AG10803 (cell line): ENCODE measurements at places on chromosomes 2 and 18.

DNA sequence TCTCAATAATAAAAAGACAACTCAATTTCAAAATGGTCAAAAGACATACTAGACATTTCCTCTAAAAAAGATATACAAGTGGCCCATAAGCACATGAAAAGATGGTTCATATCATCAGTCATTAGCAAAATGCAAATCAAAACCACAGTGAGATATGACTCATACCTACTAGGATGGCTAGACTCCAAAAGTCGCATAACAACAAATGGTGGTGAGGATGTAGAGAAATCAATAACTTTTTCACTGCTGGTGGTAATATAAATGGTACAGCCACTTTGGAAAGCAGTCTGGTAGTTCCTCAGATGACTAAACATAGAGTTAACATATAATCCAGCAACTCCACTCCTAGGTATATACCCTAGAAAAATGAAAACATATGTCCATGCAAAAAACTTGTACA lies 242.3 kb upstream of the NOL4 start:
- DNase-seq: no peak

DNA sequence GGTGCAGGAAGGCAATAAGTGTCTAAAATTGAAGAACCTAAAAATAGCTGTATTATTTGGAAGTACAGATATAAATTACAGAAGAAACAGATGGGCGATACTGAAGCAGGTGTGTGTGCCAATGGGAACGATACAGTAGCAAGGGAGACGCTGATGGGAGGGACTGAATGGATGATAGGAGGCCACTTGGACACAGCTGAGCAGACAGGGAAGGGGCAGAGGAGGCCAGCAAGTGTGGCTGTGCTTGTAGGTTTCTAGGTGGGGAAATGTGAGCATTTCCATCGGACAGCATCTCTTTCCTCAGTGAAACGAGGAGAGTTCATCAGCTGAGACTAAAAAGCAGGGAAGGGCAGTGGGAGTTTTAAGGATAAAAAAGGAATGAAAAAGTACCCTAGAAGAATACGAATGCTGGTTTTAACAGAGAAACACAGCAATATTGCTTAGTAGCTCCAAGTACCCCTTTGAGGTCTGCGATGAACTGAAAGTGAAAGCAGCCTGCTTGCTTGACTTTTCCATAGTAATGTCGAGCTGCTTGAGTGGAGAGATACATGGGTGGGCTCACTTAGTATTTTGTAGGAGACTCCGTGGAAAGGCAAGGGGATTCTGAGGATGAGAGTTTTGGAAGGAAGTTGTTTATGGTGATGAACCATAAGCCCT lies 91.7 kb upstream of the EPC2 start:
- DNase-seq: no peak

- DNase-seq: peak; percentile 36
Measured at GRCh38 chr2:23940718-23941620, 706 bp downstream of the UBXN2A start.

DNA sequence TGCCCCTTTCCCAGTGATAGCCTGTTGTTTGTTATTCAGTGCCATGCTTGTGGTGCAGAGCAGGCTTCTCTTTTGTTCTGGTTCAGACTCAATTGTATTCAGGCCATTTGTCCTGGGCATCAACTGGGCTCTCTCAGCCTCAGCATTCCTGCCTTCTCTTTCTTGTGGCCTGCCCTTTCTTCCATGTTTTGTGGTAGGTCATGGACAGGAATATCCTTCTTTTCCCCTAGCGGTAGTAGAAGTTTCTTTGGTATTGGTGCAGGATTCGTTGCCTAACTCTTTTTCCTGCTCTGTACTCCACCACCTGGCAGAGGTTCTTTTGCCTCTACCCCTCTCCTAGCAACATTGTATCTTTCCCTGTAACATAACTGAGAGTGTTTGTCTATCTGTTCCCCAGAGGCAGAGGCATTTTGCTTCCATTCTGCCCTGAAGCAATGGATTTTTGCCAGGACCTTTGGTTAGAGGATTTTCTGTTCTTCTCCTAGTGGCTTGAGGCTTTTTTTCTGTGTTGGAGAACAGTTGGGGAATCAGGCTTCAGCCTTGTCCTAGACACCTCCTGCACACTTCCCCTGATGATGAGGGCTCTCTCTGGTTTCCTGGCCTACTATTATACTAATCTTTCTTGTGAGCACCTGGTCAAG lies 68.5 kb downstream of the NCOA1 start:
- DNase-seq: peak; percentile 28

- DNase-seq: no peak
Measured at GRCh38 chr18:50410008-50410407, 35.2 kb downstream of the SKA1 start.

DNA sequence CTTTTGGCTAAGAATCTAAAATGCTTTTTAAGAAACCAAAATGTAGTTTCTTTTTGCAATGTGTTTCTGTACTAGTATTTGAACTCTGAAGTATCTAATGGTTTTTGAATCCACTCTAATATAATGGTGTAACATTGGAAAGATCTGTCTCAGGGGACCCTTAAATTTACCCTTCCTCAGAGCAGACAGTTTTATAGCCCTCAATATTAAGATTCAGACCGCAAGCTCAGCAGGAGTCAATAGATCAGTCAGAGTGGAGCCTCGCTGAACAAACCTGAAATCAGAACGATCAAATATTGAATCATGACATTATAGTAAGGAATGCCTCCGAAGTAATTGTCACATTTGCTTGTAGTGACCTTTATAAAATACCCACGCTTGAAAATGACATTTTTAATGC lies 18.3 kb downstream of the SGPP2 start:
- no peak for DNase-seq

GRCh38 chr2:241656190-241656741 lies 18.8 kb downstream of the ATG4B start:
- DNase-seq: no peak

GRCh38 chr2:166074430-166074829 lies 53.4 kb downstream of the SCN1A start:
- no peak for DNase-seq

- peak; percentile 24 for DNase-seq
Measured at GRCh38 chr2:58834404-58834803, 593.3 kb upstream of the FANCL start.

GRCh38 chr2:216830346-216830745 lies 29.5 kb downstream of the TNP1 start:
- no peak for DNase-seq

GRCh38 chr18:44681076-44681970 lies 635 bp downstream of the SETBP1 start:
- DNase-seq: no peak

GRCh38 chr2:232861353-232861752 lies 8.7 kb upstream of the SNORC start:
- DNase-seq: no peak

DNA sequence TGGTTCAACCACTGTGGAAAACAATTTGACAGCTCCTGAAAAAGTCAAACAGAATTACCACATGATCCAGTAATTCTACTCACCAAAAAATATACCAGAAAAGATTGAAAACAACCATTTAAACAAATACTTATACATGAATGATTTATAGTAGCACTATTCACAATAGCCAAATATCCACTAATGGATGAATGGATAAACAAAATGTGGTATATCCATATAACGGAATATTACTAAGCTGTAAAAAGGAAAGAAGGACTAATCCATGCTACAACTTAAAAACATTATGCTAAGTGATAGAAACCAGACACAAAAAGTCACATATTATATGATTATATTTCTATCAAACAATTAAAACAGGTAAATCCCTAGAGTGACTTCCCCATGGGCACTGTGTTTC lies 131.5 kb downstream of the SPOPL start:
- no peak for DNase-seq

DNA sequence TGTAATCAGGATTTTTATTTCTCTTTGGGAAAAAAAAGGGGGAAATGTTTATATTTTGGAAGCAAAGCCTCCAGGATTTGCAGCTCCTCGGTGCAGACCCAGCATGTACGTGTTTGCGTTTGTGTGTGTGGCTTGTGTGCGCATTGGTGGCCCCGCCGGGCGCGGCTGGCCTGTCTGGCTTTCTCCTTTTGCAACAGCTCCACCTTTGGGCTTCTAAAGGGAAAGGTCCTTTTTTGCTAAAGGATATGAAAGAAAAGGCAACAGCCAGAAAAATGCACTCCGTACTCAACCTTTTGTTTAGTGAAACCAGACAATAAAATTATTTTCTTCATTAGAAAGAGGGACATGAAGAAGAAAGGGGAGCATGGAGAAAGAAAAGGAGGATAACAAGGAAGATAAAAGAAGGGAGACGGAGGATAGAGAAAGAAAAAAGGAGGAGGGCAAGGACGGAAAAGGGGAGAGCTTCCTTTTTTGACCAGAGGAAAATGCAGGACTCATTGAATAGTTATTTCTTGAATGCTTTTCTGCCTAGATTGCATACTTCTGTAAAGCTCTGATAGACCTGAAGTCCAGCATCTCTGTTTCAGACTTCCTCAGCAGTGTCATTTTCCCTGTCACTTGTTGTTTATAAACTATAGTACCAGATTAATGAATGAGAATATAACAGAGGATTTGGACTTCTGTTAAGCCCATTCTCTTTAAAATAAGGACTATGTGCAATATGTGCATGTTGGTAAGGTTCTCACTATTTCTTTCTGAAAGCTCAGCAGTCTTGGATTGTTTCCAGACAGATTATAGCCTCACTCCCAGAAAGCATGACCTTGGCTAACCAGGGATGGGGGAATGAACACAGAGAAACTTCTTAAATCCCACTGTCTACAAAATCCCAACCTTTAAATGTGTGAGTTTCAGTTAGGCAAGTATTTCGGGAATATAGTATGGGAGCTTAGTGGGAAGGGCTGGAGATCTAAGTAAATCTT lies 563.1 kb upstream of the PIK3C3 start:
- DNase-seq: peak; percentile 51

DNA sequence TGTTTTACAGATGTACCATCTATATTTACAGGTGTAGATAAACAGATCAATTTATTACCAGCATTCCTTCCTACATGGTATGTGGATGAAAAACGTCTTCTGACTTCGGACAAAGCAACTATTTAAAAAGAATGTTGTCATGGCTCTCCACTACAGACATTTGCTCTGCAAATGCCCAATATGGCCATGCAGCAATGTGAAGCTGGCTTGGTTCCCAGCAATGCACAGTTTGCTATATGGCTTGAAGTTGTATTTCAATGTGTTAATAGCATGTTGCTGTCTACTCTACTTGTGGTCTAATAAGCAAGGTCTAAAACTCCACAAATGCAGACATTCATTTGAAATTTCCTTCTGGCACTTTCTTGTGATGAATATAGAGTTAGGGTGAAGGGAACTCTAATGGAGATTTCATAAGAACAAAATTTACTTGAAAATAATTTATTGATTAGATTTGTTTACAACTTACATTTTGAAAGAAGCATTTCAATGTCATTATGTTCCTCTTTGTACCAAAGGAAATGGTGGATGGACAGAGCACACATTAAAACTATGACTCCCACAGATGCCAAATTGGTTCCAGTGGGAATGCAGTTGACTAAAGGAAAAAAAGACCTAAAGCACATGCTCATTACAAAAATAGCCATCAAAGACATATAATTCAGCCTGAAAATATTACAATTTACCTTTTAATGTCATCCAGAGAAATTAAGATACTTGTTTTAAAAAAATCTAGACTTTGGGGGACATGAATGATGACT lies 234.0 kb downstream of the DYM start:
- DNase-seq: no peak

DNA sequence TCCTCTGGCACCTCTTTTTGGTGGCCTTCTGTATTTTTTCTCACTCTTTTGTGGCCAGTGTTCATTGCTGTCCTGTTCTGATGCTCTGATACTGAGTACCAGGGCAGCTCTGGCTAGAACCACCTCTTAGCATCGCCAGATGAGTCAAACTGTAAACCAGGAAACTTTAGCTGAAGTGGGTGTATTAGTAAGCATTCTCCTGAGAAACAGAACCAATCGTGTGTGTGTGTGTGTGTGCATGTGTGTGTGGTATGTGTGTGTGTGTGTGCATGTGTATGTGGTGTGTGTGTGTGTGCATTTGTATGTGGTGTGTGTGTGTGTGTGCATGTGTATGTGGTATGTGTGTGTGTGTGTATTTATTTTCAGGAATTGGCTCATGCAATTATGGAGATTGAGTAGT lies 166.3 kb upstream of the SKOR2 start:
- peak; percentile 17 for DNase-seq

DNA sequence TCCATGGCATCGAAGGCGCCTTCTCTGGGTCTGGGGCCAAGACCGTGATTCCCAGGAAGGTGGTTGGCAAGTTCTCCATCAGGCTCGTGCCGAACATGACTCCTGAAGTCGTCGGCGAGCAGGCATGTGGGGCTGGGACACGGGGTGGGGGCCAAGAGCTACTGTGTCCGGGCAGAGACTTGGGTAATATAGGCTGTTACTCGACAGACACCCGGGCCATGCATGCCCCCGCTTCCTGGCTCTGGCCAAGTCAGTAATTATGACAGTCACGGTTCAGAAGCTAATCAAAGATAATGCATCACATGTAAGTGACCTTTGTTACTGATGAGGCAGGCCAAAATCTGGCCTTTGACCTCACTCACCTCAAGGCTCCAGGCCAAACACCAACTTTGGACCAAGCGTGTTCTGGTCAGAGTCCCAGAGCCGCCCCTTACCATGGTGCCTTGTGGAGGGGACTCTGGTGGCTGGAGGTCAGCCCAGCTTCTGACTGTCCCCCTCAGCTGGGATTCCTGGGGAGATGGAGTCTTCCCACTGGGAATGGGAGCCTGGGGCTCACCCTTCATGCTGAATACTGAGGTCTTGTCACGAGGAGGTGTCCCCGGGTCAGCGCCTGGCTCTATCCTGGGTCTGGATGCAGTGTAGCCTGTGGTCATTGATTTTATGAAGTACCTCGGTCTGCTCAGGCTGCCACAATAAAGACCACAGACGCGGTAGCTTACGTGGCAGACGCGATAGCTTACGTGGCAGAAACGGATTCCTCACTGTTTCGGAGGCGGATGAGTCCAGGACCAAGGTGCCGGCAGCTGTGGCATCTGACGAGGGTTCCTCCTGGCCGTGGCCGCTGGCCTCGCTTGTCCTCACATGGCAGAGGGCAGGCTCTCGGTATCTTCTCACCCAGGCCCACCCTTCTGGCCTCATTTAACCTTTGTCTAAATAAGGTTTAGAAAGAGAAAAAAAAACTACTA lies 17.7 kb upstream of the CNDP1 start:
- DNase-seq: no peak

DNA sequence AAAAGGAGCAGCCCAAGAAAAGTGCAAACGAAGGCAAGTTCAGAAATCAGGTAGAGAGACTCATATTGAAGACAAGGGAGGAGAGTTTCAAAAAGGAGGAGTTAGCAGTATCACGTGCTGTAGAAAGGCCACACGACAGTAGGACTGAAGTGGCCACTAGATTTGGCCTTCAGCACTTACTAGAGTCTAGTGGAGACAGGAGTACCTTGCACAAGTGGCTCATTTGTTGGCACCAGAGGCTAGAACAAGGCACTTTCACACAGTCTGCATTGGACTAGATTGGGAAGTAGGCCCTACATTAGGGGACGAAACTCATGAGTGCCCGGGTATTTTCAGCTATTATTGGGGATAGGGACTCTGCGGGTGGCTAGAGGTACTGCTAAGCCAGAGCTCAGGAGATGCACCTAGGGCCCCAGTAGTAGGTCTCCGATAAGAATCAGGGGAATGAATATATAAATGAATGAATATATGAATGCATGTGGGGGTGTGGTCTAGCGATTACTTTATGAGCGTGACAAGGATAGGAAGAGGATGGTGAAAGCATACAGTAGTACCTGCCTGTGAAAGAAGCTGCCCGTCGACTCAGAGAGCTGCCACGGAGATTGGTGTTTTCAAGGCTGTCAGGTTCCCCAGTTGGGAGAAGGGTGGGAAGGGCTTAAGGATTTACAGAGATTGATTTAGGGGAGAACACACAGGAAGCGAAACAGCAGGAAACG lies 1.4 kb upstream of the NCOA1 start:
- no peak for DNase-seq

GRCh38 chr2:73651591-73652230 lies 9.5 kb upstream of the NAT8 start:
- DNase-seq: no peak

GRCh38 chr18:572091-572830 lies 7.9 kb upstream of the CETN1 start:
- DNase-seq: no peak
